Esophagus mucosa (tissue), 1 donor: ENCODE measurements at places on chromosomes 2 and 18. TPM values are rescaled to one million over a fixed set of nuclear protein-coding genes. Genes with fewer than 3 reads are reported as not detected.

DNA sequence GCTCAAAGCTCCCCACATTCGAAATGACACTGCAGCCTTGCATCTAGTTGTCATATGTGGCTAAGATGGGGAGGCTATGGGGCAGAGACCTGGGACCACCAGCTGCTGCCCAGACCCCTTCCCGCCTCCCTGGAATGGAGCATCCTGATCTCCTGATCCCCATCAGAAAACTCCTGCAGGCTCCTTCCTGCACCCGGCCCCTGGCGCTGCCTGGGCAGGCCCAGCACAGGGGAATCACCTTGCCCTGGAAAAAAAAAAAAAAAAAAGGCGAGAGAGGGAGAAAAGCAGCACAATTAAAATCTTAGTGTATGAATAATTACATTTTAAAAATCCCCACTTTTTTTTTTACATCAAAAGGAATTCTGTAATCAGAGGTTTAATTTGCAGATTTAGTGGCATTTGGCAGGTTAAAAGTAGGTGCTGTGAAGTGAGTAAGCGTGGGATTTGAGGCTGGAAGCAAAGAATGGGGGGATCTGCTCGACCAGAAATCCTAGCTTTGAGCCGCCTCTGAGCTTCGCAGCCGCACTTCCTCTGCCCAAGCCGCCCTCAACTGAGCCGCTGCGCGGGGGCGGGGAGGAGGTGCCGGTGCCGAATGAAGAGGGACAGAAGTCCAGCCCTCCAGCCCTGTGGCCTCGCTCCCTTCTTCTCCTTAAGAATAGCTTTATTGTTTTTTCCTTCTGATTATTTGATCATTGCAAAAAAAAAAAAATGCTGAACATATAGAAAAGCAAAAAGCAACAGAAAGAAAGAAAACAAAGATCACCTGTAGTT lies 30.0 kb downstream of the THNSL2 start:
- peak; percentile 29 for ATAC-seq

DNA sequence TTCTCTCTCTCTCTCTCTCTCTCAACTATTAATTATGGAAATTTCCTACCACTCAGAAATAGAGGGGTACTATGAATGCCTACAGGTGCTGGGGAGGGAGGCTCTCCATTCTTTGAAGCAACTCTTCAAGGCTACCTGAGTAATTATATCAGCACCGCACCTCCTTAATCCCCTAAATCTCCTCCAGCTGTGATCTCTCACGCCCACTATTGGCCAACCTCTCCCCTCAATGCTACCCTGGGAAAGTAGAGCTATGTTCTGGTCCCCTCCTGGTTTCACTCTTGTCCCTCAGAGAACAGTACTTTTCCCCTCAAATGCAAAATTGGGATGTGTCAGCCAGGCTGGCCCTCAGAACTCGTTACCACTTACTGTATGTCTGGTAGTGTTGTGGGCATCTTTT lies 1.6 kb downstream of the MOCOS start:
- peak; percentile 33 for ATAC-seq

DNA sequence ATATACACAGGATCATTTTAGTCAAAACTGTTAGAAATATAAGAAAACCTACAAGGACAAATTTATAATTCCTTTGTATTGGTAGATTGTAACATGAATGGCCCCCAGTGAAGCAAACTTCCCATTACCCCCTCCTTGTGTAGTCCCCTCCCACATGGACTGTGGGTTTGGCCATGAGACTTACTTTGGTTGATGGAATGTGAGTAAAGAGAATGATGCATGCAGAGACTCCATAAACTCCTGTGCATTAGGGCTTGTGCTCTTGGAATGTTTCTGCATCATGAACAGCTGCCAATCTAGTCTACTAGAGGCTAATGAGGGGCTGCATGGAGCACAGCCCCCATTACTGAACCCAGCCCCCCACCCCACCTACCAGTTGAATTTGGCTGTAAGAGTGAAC lies 8.3 kb upstream of the TGFA start:
- no peak for ATAC-seq

DNA sequence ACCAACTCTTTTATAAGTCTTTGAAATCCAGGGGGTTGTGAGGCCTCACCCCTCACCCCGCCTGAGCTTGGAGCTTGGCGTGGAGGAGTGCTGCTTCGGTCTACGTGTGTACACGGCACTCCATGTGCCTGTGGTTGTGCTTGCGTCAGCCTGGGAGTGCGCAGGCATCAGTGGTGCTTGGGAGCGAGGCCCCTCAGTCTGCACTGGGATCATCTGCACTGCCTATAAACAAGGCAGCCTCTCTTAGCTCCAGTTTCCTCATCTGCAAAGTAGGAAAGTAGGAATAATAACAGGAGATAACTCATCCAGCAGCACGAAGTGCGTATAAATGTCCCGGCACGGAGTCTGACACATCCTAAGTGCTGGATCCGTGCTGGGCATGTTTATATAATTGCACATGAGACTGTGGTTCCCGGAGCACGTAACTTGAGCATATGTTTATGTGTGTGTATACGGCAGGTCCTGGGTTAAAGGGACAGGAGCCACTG lies 1.2 kb downstream of the GYPC start:
- peak; percentile 13 for ATAC-seq

GRCh38 chr2:142056784-142057183 lies 74.0 kb downstream of the LRP1B start:
- no peak for ATAC-seq

DNA sequence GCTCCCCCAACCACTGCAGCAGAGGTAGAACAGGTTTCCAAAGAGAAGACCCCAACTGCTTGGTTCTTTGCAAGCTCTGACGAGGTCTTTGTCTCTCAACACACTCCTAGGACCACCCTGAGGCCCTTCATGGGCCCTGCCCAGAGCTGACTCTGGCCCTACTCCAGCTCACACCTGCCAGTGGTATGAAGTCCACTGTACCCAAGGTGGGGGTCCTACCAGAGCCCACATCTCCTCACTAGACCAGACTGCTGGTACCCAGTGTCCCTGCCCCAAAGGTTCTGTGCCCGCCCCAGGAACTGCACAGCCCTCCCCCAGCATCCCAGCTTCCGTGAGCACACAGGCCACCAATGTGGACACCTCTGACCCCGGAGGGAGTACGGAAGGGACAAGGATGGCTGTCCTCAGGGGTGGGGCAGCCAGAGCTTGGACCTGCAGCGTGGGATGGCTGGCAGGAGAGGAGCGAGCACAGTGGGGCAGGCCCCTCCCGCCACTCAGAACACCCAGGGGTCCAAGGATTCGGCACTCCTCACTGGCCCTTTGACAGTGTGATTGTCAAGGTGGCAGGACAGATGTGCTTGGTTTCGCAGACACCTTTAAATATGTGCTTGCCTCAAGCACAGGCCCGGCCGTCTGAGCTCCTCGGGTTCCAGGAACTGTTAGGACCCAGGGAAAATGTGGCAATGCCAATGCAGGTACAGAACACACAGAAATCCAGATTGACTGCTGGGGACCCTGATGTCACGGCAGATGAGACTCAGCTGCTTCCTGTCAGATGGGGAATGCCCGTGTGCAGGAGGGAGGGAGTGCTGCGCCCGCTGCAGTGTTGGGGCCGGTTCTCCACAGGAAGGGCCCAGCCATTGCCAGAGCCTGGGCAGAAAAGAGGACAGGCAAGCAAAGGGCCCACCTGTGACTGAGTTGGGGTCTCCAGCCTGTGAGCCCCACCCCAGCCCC lies 51.2 kb downstream of the MTERF4 start:
- ATAC-seq: no peak

GRCh38 chr2:177489719-177490301 lies 97.2 kb downstream of the AGPS start:
- no peak for ATAC-seq

DNA sequence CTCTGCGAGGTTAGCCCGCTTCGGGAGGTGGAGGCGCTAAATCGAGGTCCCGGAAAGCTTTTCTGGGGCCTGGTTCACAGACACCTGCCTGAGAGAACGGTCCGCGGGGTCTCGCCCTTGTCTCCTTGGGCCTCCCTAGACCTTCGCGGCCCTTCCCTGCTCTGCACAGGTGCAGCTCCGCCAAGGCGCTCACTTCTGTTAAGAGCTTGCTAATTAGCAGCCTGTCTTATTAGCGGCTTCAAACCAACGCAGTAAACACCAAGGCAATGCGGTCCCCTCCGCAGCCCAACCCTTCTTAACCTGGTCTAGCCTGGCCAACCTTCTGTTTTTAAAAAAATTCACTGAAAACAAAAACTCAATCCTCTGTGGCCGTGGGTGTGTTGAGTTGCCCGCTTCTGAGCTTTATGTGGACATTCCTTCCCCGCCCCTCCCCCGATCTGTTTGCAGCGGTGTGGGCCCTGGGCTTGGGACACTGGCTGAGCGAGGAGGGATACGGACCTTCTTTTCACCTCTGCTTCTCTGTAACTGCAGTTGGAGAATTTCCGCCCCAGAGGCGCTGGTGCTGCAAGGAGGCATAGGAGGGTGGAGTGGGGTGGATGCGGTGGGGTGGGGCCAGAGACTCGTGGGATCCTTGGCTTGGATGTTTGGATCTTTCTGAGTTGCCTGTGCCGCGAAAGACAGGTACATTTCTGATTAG lies 3.4 kb upstream of the HOXD4 start:
- ATAC-seq: no peak

DNA sequence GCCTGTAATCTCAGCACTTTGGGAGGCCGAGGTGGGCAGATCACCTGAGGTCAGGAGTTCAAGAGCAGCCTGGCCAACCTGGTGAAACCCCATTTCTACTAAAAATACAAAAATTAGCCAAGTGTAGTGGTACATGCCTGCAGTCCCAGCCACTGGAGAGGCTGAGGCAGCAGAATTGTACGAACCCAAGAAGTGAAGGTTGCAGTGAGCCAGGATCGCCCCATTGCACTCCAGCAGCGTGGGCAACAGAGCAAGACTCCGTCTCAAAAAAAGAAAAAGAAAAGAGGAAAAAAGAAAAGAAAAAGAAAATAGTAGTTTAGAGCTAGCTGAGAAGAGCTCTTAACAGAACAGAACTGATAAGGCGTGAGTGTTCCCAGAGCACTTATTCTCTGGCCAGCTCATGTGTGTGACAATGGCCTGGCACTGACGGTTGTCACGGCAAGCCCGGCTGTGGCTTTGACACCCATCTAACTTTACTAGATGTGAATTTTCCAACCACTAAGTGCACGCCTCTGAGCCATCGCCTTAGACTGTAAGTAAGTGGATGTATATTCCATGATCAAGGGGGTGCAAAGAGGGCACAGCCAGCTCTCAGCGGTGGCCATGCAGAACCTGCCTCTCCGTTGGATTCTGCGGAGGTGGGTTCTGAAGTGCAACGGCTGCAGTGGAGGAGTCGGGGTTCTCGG lies 80.0 kb downstream of the ZNF516 start:
- no peak for ATAC-seq

Gene MAP3K19
- total RNA-seq: not detected

GRCh38 chr18:11762429-11762828 lies 73.4 kb downstream of the GNAL start:
- no peak for ATAC-seq

Gene COL6A3
- 23.0 TPM for total RNA-seq

DNA sequence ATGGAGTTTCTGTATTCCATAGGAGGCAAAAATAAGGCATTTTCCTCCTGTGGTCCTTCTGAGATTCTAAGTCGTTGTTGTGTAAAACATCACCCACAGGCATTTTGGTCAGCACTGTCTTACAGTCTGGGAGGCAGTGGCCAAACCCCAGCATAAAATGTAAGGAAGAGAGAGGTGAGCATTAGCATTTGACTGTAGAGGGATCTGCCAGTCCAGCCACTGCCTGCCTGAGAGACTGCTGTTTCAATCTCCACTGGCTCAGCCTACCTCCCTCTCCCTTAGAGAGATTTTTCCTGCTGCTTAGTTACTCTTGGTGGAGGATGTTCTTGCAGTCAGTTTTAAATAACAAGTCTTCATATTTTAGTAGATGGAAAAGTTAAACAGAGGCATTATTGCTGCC lies 77.0 kb downstream of the ARHGEF33 start:
- no peak for ATAC-seq

Gene SANBR
- 5.3 TPM for total RNA-seq

- ATAC-seq: no peak
These were observed 4.5 kb upstream of the SLC4A5 start for GRCh38 chr2:74347742-74348141.

DNA sequence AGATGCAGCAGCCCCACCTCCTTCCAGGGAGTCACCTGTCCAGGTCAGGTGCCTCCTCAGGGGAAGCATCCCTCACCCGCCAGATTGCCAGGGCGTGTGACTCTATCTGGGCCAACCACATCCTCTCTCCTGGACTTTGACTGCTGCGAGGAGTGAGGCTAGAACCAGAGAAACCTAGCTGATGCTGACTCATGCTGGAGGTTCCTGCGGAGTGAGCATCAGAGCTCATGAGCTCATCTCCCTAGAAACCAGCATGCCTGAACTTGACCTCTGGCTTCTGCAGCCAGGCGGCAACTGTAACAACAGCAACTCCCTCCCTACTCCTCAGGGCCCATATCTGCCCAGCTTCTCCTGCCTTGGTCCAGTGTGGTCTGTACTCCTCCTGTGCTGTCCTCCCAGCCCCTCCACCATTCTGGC lies 28.3 kb upstream of the NT5DC4 start:
- peak; percentile 98 for ATAC-seq

- no peak for ATAC-seq
These were observed 17.7 kb downstream of the GULP1 start for GRCh38 chr2:188309364-188309763.

DNA sequence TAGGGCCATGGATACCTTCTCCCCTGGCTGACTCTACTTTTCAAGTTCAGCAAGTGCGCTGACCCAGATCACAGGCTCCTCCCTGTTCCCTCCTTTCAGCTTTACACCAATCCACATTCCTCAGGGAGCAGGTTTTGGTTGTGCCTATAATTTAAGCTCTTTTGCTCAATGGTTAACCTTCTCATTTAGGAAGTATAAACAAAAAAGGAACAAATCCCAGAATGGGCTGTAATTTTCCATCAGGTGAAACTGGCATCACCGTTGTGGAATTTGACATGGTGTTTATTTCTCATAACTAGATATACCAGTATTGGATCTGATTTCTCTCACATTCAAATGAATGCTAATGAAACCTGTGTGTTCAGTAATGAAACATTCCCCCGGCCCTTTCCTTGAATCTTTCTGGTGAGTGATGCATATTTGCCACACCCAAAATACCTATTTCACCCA lies 13.6 kb downstream of the STRN start:
- peak; percentile 84 for ATAC-seq

DNA sequence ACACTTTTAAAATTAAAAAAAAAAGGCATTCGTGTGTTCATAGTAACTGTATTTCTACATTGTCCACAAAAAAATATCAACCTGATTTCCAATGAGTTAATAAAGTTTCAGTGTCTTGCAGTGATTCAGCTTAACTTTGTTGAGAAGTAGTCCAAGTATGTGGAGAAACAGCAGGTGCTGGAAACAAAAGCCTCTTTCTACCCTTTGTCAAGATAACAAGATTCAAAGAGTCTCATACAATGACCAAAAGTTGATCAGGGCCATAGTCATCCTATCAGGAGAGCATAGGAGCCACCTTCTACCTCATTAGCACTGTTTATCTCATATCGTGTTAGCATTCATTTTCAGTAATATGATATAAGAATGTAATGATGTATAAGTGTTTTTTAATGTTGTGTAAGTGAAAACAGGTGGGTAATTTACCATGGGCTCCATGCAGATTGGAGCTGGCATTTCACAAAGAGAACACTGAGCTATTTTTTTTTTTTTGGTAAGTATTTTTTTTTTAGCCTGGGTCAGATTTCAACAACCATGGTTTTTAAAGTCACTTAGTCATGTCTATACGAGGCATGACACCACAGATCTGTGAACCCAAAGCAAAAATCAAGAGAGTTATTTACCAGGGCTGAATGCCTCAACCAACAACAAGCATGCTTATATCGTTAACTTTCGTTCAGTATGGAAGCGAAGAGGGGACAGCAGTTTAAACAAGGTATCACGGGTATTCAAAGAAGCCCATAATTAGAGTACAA lies 165.0 kb upstream of the ZNF521 start:
- no peak for ATAC-seq

- ATAC-seq: no peak
These were observed 370.2 kb downstream of the EN1 start for GRCh38 chr2:118477111-118477862.
